ENCODE measurements at places on chromosomes 3 and 15. TPM values are rescaled to one million over a fixed set of nuclear protein-coding genes. Genes with fewer than 3 reads are reported as not detected.

DNA sequence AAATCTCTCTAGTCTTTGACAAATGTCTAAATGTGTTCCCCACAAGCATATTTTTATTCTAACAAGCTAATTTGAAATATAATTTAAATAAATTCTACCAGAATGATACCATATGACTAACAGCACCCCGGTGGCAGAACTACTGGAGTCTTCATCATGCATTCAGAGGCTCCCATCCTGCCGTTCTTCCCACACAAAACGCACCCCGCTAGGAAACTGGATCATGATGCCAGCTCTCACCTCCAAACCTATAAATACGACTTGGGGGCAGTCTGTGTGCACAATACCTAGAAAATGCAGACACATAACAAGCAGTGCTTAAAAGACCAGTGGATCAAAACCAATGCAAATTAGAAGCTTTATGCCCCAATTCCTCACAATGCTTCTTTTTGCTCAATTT, 8.5 kb downstream of the HOMER2 start:
- DNase-seq = no peak

GRCh38 chr3:67461667-67462142, 192.7 kb downstream of the SUCLG2 start:
- no peak for DNase-seq

- no peak for DNase-seq
These were observed 111.7 kb downstream of the CHSY1 start for GRCh38 chr15:101139986-101140696.

The DCLK3 gene
- polyA plus RNA-seq = 0.27 TPM

The TTLL13 gene
- polyA plus RNA-seq = 0.45 TPM

The C3orf20 gene
- polyA plus RNA-seq = 0.07 TPM

DNA sequence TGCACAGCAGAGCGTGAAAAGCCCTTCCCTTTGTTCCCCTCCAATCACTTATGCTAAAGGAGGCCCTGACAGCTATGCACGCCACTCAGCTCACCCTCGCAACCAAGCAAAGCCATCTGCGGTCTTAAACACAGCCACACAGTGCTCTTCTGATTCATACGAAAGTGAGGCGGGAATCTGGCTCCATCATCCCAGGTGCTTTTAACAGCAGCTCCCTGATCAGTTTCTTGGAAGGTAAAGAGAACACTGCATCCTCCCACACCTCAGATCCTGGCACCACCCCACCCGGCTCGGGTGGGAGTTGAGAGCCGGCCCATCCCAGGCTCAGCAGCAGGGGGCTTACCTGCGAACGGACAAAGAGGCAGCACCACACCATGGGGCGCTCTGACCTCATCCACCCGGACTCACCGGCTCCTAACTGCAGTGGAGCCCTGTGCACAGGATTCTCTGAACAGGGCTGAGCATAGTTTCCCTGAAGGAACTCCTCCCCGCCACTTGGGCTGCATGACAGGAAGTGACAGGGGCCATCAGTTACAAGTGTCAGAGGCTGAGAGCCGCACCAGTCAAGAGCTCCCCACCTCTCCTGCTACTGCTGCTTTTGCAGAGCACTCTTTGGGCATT, 114.3 kb upstream of the ARHGEF3 start:
- DNase-seq = peak; percentile 46

DNA sequence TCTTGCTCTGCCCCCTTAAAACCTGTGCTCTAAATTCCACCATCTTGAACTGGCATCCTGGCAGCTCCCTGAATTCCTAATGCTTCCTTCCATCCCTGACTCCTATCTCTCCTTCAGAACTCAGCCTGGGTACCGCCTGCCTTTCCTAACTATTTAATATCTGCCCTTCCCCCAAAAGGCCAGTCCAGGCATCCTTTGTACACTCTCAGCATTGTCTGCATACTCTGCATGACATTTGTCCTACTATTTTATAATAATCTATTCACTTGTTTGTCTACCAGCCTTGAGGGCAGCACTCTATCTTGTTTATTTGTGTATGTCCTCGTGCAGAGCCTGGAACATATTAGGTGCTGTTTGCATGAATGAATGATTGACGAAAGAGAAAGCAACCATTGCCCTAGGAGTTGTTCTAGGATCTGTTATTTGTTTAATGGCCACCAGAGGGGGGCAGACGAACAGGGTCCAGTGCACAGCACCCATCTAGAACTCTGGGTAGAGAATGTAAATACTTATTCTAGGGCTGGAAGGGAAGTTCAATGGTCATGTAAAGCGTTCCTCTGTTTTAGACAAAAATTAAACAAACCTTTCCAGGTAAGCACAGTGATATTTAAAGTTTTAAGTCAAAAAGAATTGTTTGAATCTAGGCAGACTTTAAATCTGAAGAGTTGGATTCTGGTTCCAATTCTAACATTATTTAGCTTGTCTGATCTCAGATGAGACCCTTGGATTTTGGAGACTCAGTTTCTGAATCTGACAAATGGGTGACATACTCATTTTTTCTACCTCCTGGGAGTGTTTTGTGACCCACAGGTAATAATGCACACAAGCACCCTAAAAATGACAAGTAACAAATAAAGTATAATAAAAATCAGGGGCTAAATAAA, 125.8 kb upstream of the GALNT15 start:
- DNase-seq = peak; percentile 67

The MAGEL2 gene
- not detected for polyA plus RNA-seq

DNA sequence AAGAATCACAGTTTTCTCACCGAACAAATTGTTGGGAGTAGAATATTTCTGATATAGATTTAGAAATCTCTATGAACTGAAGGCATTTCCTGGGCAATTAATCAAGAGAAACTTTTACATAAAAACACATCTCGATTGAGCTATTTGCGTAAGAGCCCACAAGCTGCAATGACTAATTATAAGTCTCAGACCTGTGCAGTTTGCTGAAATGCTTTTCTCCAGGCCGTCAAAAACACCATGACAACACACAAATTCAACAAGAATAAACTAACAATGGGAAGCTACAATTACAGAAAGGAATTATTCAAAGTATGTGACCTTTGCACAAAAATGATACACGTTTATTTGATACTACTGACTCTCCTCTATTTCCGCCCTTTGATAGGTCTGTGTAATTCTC, 481.2 kb upstream of the WNT5A start:
- DNase-seq = no peak

The EXOSC7 gene
- 21.9 TPM for polyA plus RNA-seq

The SLC28A2 gene
- 36.0 TPM for polyA plus RNA-seq

The RCN2 gene
- polyA plus RNA-seq = 14.1 TPM

GRCh38 chr3:121362035-121362734, 183.6 kb downstream of the POLQ start:
- DNase-seq = no peak

The PLSCR5 gene
- not detected for polyA plus RNA-seq

Data from small intestine (tissue), 16 donors.